ENCODE measurements at places on chromosomes 11 and 22.
A peak's percentile ranks its signal among the peaks of the same experiment; 100 is the strongest.

- DNase-seq = no peak
Observed at GRCh38 chr11:128755564-128755963, 61.7 kb downstream of the FLI1 start.

DNA sequence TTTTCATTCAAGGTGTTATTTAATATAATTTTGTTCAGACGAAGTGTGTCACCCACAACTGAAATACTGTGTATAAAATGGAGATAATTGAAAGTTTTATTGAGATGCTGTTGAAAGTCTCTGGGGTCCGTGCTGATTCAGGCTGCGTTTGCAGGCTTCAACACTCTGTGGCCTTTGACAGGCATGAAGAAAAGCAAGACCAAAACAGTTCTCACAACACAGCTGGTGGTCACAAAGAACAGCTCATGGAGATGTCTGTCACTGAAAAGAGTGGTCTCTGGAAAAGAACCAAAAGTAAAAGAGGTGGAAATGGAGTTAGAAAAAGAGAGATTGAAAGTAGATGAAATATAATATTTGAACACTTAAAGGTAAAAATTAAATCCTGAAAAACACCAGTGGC lies 9.8 kb upstream of the MPPED2 start:
- DNase-seq = no peak

DNA sequence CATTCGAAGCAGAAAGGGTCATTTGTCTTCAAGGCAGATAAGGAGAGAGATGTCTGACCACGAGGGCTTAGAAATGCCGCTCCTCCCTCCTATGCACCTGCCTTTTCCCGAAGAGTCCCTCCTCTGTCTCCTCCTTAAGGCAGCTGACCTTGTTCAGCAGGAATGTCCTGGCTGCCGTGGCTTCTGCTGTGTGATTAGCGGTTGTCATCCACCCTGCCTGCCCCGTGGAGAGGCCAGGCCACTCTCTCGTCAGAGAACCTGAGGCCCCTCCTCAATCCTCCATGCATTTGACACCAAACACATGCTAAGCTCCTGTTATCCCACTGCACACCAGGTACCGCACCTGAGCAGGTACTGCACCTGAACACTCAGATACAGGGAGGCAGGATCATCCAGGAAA lies 834.6 kb downstream of the TBC1D22A start:
- DNase-seq = no peak

- DNase-seq = no peak
Observed at GRCh38 chr11:66471142-66471541, 4.4 kb downstream of the PELI3 start.

DNA sequence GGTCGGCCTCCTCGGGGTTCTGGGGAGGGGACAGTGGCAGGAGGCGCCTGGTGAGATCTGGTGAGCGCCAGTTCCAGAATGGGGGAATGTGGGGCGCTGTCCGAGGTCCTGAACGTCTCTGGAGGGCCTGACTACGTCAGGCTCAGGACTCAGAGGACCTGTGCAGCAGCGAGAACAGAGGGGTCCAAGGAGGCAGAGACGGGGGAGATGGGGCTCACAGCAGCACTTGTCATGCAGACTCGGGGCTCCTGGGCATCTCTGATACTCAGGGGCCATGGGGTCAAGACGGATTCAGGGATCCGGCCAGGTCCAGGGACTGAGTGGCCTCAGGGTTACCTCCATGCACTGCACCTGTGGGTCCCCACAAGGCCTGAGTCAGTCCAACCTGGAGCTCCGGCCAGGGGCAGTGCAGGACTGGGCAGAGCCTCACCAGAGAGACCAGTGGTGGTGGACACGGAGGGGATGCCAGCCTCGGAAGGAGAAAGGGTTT lies 92.2 kb downstream of the BRD1 start:
- DNase-seq = no peak

DNA sequence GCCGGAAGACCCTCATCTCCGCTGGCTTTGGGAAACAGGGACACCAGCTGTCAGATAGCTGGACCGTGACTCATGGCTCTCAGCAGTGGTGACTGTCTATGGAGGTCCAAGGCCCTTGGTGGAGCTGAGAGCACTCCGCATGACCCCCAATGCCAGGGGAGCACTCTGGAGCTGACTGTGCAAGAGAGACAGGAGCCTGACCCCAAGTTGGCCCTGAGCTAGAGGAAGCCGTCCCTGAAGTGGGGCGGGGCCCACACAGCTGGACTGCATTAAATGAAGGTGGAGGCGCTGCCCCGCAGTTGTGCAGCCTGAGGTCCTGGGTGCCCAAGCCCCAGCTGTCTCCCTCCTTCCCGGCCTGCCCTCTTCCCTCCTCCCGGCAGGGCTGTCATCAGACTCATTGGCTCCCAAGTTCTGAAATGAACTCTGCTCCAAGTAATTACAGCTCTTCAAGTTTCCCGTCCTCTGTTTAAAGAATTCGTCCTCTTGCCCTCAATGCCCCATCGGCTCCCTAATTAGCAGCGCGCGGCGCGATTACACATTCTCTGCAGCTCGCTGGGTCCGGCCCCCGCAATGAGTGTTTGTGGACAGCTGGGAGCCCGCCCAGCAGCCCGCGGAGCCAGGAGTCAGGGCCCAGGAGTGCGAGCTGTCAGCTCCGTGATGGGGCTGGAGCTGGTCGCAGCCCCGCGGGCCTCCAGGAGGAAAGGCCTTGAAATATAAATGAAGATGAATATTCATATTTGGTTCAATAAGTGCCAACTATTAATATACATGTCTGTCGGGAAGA lies 93.2 kb upstream of the LMO1 start:
- DNase-seq = no peak

DNA sequence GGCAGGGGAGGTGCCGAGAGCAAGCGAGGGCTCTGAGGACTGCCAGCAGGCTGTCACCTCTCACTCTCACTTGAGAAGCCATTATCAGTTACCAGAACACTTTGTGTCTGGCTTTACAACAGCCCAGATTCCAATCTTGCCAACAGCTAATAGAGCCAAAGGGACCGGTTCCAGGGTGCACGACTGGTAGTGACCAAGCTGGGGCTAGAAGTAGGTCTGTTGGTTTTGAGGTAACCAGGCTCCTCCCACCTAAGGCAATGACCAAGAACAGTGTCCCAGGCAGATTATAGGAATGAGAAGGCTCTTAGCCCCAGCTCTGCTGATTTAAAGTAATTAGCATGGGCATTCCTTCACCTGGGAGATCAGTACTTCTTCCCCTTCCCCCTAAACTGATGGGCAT lies 7.2 kb upstream of the IL10RA start:
- no peak for DNase-seq

DNA sequence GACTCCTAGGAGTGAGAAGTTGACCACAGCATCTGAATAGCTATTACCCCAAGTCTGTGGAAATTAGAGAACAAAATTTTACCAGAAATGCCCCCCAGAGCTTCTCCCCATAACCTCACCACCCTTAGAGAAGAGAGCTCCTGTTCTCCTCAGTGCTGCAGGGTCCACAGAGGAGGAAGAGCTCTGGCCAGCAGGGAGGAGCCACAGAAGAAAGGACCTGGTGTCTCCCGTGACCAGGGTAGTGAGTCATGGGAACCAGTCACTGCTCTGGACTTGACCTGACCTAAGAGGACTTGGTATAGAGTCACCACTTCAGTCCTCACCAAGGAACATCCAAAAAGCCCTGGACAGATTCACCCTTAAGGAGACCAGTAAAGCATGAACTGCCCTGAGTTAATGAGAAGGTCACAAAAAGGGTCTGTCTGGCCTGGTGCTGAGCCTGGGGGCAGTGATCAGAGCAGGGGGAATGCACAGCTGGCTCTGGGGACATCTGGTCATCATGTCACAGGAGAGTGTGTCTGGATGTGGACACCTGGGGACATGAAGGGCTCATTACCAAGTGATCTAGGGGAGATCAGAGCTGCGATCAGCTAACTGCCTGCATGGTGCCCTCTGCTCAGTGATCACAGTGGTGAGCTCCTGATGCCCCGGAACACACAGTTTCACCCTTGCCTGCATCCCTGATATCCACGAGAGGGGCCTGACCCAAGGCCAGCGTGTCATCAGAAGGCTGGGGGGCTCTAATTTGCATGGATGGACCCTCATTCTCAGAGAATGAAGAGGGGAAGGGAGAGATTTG lies 103.3 kb upstream of the TOP3B start:
- DNase-seq = no peak

GRCh38 chr11:75286826-75287465 lies 46.4 kb downstream of the TPBGL start:
- no peak for DNase-seq

DNA sequence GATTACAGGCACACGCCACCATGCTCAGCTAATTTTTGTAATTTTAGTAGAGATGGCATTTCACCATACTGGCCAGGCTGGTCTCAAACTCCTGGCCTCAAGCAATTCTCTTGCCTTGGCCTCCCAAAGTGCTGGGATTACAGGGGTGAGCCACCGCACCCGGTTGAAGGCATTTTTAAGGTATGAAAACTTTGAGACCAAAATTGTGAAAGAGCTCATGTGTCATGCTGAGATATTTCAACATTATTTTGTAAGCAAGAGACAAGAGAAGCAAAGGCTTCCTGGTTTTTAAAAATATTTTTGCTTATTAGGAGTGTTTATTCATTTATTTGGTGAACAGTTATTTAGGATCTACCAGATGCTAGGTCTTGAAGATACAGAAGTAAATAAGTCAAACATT lies 6.8 kb downstream of the NHERF4 start:
- DNase-seq = no peak

DNA sequence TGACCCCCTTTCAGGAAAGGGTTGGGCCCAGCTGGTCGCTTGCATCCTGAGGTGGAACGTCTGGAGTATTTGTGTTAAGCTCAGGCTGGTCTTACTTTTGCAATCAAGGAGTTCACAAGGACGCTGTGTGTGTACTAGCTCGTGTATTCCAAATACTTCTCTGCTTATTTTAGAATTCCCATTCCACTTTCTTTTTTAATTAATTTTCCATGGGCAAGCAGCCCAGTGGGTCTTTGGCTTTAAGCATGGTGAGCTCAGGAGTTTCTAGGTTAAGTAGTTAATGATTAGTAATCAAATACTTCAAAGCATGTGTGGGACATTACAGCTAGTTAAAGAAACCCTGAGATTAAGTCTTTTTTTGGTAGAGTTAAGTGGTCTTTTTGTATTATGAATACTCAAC lies 68.6 kb downstream of the CSNK2A3 start:
- DNase-seq = no peak

- DNase-seq = no peak
Observed at GRCh38 chr11:58772329-58773285, 40.9 kb upstream of the GLYAT start.

GRCh38 chr11:126716456-126717083 lies 284.0 kb downstream of the KIRREL3 start:
- peak; percentile 10 for DNase-seq

- peak; percentile 14 for DNase-seq
Observed at GRCh38 chr22:43377896-43378704, 33.7 kb upstream of the MPPED1 start.

DNA sequence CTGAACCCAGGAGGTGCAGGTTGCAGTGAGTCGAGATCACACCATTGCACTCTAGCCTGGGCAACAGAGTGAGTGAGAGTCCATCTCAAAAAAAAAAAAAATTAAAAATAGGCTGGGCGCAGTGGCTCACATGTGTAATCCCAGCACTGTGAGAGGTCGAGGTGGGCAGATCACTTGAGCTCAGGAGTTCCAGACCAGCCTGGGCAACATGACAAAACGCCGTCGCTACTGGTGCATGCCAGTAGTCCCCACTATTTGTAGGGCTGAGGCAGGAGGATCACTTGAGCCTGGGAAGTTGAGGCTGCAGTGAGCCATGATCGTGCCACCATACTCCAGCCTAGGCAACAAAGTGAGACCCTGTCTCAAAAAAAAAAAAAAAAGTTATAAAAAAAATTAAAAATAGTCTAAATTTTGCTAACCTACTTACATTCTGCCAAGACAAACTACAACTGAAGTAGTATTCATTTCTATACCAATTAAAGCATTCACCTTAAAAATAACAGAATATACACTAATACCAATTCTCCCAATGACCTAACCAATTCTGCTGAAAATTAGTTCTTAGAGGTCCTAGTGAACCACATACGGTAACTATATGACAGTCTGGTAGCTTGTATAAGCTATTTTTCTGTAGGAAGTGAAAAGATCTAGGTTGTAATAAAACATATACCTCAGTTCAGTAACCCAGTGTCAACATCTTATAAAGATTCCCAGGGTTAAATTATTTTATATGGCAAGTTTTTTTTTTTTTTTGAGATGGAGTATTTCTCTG lies 7.1 kb downstream of the DDX6 start:
- no peak for DNase-seq

DNA sequence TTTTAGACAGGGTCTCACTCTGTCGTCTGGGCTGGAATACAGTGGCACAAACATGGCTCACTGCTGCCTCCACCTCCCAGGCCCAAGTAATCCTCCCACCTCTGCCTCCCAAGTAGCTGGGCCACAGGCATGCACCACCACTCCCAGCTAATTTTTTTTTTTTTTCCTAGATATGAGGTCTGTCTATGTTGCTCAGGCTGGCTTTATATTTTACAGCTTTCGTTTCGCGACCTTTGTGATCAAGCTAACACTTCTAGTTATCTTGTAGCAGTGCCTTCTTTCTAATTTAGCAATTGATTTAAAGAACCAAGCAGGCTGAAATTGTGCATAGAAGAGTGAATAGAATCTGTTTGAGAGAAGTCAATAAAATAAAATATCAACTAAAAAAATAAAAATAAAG lies 11.3 kb downstream of the CKAP5 start:
- DNase-seq = no peak

- no peak for DNase-seq
Observed at GRCh38 chr11:34641456-34641855, 20.6 kb downstream of the EHF start.

- DNase-seq = no peak
Observed at GRCh38 chr22:25403811-25404471, 160.5 kb upstream of the GRK3 start.

DNA sequence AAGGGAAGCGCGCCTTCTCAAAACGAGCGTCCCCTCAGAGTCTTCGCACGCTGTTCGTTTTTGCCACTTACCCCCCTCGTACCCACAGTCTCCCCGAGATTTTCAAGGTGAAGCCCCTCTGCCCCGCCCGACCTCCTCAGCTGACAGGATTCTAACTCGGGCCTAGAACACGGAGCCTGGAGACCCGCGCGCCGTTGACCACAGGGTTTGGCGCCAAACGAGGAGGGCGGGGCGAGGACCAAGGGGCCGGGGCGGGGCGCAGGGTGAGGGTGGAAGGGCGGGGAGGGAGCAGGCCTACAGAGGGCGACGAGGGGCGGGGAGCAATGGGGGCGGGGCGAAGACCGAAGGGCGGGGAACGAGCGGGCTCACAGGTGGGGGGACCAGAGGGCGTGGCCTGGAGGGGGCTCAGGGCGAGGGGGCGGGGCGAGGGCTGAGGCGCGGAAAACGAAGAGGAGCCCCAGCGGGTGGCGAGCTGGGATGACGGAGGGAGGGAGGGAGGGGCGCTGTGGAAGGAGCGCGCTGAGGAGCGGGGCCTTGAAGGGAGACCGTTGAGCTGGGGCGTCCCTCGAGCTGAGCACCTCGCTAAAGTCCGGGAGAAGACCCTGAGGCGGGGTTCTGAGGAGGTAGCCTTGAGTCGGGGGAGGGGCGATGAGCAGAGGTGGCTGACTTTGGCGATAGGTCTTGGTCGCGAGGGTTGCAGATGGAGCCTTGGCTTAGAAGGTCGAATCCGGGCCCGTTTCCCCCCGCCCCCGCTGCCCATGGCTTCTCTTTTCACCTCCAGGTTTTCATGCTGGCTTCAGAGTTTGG lies at the start of gene DMC1:
TSS of gene DMC1 (minus strand) at position 212 of the 807 bp plus-strand sequence. CDS start 1,927 bp downstream, outside the sequence.
- DNase-seq = no peak

GRCh38 chr11:117180020-117180419 lies 1.5 kb downstream of the SIDT2 start:
- DNase-seq = no peak
